ENCODE measurements at places on chromosomes 2 and 18. TPM values are rescaled to one million over a fixed set of nuclear protein-coding genes. Genes with fewer than 3 reads are reported as not detected.
A peak's percentile ranks its signal among the peaks of the same experiment; 100 is the strongest.

- DNase-seq: peak; percentile 66
Measured at GRCh38 chr2:205685314-205686055, 3.2 kb downstream of the NRP2 start.

Gene CDH19
- 0.93 TPM for total RNA-seq

- DNase-seq: no peak
Measured at GRCh38 chr2:206445948-206446347, 2.6 kb downstream of the ADAM23 start.

GRCh38 chr2:211055438-211055837 is 499.0 kb downstream of the CPS1 start:
- no peak for DNase-seq

- DNase-seq: no peak
Measured at GRCh38 chr18:62914871-62915392, 199.6 kb downstream of the PHLPP1 start.

Gene DAPL1
- 7.1 TPM for total RNA-seq

Gene ECEL1
- not detected for total RNA-seq

Measured in pancreas (tissue), 10 donors.